Activated naive CD4-positive, alpha-beta T cell (primary cell): ENCODE measurements at places on chromosomes 12 and 14.

DNA sequence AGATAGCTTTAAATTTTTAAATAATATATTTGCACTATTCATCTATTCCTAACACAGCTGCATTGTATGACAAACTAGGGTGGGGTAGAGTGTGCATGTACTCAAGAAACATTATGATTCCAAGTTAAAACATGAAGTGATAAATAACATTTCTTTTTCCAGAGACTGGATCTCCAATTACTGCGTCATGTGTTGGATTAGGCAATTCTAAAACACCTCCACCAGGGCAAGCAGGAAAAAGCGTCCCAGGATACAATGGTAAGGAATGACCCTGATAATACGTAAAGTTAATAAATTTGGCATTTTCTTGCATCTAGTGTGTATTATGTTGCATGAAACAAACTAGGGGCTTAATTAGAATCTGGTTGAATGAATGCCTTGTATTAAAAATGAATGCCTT is 138.9 kb downstream of the ACSS3 start:
- DNase-seq: no peak

DNA sequence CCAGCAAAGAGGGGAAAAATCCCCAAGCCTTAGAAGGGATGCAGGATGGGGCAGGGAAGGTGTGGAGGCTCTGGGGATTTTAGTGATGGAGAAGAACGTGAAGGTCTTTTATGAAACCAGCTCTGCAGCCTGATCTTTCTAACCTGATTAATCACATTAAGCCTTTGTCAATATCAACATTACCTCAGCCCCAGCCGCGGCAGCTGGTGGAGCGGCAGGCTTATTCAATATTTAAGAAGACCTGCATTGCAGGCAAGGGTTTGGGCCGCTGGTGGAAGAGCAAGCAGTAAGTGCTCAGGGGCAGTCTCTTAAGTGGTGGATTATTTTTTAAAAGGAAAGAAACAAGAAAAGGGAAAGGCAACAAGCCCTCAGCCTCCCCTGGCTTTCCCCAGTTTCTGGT is 16.6 kb downstream of the RPH3A start:
- no peak for DNase-seq

DNA sequence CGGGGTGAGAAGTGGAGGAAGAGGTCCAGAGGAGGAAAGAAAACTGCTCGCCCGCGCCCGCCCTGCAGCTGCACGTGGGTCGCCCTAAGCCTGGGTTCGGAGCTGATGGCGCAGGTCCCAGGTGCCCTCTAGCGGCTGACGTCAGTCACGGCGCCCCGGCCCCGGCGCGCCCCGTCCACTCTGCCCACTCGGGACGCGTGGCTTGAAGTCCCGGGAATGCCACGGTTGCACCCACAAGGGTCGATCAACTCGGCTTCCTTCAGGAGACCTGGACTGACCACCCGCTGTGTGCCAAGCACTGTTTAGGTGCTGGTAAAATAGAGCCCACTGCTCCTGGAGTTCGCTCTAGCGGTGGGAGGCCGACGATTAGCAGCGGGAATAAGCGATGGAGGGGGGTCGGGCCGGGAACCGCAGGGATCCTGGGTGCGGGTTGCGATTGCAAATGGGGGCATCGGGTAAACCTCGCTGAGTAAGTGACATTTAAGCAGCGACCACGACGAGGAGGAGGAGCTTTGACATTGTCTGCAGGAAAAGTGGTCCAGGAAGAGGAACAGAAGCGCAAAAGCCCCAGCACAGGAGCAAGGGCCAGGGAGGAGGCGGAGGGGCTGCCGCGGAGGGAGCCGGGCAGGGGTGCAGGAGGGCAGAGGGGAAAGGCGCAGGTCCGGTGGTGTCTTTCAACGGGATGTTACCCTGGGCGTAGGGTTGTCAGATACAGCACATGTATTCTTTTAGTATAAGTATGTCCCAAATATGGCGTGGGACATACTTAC is 5.1 kb upstream of the ZNF839 start:
- DNase-seq: peak; percentile 67

GRCh38 chr12:24522736-24523135 is 426.2 kb downstream of the BCAT1 start:
- no peak for DNase-seq

DNA sequence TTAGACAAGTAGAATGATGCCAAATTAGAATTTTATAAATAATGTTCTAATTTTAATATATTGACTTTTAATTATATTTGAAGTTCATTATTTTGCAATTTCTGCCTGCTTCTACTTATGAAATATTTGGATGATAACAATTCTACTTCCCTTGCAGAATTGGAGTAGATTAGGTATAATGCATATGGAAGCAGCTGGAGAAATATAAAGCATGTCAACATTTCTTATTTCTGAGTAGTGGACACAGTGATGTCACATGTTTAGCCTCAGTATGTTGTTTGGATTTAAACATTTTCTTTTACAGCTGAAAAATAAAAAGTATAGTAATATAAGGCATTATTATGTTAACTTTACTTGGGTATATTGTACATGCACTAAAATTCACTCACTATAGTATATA is 344.2 kb upstream of the E2F7 start:
- no peak for DNase-seq

DNA sequence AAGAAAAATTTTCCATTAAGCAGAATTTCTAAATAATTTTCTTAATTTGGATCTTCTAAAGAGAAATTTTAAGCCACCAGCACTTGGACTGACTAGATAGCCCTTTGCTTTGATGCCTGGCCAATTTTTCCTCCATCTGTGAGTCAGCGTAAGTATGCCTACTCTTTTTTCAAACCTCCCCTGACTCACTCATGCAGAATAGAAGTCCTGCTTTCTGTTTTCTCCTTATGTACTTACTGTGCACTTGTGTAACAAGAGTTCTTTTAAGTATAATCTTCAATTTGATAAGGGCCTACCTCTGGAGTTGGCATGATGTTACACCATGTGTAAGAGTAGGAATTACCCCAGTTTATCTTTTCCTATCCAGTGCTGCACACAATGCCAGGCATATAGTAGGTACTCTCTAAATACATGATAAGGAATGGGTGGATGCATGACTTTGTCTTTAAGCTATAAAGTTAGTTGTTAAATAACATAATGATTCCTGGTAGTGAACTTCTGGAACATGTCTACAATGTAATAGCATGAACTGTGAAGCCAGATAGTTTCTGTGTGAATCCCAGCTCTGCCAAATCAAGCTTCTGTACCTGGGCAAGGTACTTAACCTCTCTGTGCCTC is 329.6 kb downstream of the TMTC2 start:
- no peak for DNase-seq

DNA sequence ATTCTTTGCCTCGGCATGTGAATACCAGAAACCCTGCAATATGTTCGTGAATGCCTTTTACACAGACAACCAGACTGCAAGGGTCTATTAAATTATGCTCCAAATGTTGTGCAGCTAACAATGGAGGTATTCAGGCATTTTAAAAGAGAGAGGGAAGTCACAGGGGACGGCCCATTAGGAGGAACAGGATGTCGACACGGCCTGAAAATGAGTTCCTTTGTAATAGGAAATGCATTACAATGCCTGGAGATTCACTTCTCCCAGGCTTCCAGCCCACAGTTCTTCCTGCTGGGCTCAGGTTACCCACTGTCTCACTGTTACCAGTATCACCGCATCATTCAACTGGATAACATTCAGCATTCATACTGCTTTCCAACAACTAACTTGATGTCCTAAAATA is 2.5 kb downstream of the DUSP6 start:
- DNase-seq: no peak

DNA sequence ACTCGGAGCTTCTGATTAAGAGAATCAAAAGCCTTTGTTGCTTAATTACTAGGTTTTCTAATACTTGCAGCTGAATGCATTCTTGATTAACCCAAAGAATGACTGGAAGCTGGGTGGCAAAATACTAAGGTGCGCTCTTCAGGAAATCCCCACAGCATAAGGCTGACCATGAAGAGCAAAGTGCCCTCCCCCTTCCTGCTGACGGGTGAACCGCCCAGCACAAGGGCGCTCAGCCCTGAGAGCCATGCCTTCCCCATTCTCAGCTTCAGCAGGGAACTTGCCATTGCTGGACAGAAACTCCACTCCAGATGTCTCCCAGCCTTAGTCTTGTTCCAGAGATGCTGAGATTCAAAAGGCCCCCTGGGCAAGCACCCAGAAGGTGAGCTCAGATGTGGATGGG is 27.2 kb upstream of the FBRSL1 start:
- no peak for DNase-seq

GRCh38 chr12:49451468-49452259 is 84.4 kb downstream of the SPATS2 start:
- no peak for DNase-seq

DNA sequence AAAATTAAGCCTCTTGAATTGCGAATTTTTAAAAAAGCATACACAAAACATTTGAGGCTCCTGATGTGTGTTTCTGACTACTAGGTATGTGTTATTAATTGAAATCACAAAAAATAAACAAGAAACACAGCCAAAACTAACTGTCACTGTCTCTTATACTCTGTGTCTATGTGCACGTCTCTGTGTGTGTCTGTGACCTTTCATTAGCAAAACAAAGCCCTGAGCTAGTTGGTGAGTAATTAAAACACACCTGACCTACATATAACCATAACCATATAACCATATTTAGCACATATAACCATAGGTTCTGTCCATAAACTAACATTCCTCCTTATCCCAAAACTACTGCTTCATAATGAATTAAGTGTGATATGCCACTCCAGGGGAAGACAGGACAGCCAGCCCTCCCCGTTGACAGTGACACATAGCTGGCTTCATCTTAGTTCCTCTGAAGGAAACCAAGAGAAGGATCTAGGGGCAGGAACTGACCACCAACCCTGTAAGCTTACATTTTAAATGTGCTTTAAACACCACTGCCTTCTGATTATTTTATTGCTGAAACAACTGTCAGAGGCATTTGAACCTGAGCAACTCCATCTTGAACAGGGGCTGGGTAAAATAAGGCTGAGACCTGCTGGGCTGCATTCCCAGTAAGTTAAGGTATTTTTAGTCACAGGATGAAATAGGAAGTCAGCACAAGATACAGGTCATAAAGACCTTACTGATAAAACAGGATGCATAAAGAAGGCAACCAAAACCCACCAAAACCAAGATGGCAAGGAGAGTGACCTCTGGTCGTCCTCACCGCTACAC is 106.7 kb downstream of the PPP2R5E start:
- no peak for DNase-seq
